ENCODE measurements at places on chromosomes 6 and 20.

DNA sequence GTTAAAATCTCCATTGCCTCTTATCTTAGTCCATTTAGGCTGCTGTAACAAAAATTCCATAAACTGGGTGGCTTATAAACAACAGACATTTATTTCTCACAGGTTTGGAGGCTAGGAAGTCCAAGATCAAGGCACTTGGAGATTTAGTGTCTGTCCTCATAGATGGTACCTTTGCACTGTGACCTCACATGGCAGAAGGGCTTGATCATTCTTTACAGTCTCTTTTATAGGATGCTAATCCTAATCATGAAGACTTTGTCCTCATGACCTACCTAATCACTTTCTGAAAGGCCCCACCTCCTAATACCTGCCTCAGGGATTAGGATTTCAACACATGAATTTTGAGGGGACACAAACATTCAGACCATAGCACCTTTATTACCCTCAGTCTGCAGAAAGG, 6.6 kb downstream of the GLO1 start:
- DNase-seq, result no peak

DNA sequence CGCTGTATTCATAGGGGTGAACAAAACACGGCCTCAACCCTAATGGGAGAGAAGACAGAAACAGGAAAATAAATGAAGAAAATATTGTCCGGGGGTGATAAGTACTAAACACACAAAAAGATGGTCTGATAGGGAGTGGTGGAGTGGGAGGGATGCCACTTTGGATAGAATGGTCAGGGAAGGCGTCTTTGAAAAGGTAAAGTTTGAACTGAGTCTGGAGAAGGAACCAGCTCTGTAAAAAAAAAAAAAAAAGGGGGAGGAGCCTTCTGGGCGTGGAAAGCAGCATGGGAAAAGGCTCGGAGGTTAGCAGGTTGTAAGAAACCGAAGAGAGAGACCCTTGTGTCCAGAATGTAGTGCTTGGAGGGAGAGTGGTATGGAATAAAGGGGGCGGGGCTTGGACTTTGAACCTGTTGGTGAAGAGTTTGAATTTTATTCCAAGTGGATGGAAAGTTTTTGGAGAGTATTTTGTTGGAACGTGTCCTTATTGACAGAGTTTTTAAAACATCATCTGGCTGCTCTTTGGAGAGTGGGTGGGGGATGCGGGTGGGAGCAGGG, 1.8 kb downstream of the CHMP4B start:
- DNase-seq, result no peak

- no peak for DNase-seq
These were observed 12.4 kb upstream of the GMEB2 start for GRCh38 chr20:63639093-63639975.

DNA sequence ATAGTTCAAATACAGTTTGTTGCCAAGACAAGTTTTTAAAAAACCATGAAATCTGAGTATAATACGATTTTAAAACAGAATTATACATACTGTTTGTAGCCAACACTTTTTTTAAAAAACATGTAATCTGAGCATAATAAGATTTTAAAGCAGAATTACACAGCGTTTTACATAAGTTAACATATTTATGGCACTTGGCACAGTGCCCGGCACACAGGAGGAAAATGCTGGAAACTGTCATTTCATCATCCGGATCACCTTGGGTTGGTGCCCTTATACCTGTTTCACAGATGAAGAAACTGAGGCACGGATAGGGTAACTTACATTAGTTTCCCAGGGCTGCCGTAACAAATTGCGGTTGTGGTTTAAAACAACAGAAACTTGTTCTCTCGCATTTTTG, 193.0 kb downstream of the BMP7 start:
- no peak for DNase-seq

DNA sequence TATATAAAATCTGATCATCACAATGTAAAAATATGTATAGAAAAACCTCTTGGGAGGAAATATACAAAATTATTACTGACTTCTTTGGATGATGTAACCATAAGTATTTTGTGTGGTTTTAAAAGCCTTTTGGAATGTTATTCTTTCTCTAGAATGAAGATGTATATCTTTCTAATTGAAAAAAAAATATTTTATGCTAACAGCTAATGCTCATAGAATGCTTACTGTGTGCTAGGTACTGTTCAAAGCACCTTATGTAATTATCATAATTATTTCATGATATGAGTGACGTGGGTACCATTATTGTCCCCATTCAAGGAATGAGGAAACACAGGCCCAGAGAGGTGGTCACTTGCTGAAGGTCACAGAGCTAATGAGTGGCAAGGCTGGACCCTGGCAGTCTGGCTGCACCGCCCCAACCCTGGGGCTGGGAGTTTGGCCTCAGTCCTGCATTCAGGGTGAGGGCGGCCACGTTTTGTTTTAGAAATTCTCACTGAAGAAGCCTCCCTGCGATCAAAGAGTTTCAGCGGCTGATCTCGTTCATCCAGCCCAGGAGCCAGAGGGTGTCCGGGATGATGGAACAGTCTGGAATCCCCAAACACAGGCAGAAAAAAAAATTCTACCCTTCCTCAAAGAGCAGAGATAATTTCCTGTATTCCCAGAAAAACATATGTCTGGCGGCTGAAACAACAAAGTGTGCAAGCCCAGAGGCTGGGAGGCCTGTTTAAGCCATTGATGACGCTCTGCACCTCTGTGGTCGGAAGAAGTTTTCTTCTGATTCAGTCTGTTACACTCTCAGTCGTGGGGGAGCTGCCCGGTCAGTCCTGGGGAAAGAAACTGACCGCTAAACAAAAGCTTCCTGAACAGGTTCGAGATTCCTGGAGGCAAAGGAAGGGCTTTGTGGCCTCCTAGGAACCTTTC, 37.3 kb downstream of the TFEB start:
- DNase-seq, result no peak

- no peak for DNase-seq
These were observed 143.8 kb downstream of the SYCP2 start for GRCh38 chr20:59789686-59790085.
